CD8-positive, alpha-beta memory T cell (primary cell): ENCODE measurements at places on chromosomes 11 and 22. TPM values are rescaled to one million over a fixed set of nuclear protein-coding genes. Genes with fewer than 3 reads are reported as not detected.

- H3K27me3 ChIP-seq = no peaks in the 10 kb centered on the region
- DNase-seq = no peak
- H3K4me3 ChIP-seq = no peak overlapping the region
- H3K4me1 ChIP-seq = no peaks in the 10 kb centered on the region
- H3K27ac ChIP-seq = no peak overlapping the region
These were observed 41.0 kb downstream of the C11orf58 start for GRCh38 chr11:16779436-16779835.

GRCh38 chr11:55956521-55956920 is 13.2 kb downstream of the OR10AG1 start:
- no peaks in the 10 kb centered on the region for H3K27me3 ChIP-seq
- no peak overlapping the region for H3K27ac ChIP-seq
- DNase-seq = no peak
- H3K4me3 ChIP-seq = no peak overlapping the region
- H3K4me1 ChIP-seq = no peaks in the 10 kb centered on the region

Gene MYBPC3
- polyA plus RNA-seq = not detected

DNA sequence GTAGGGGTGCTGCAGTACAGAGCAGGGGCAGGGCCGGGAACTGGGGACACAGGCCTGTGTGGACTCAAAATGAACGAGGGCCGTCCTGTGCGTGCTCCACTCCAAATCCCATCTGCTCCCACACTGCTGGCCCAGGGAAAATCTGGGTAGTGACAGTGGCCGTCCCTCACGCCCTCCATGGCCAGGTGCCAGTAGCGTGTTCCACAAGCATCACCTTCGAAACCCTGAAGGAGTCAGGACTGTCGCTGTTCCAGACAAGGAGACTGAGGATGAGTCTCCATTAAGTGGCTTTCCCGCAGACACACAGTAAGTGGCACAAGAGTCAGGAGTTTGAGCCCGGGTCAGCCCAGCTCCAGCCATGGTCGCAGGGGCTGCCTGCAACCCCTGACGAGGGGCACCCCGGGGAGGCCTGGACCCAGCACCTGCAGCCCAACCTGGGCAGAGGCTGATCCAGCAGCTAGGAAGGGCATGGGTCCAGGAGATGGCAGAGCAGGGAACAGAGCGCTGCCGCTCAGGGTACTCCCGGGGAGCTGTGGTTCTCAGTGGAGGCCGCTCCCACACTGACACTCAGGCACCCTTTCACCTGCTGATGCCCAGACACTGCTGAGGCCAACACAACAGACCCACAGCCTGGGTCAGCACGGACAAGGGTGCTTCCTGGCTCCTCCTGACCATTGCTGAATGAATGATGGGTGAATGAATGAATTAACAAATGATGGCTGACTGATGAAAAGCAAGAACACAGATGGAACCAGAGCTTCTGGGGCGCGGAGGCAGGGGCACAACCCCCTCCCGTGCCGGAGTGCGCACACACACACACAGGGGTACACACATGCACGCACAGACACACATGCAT is 35.3 kb downstream of the IGF2 start:
- DNase-seq = no peak
- H3K4me1 ChIP-seq = no peaks in the 10 kb centered on the region

Gene ENTHD1
- 0.16 TPM for polyA plus RNA-seq

DNA sequence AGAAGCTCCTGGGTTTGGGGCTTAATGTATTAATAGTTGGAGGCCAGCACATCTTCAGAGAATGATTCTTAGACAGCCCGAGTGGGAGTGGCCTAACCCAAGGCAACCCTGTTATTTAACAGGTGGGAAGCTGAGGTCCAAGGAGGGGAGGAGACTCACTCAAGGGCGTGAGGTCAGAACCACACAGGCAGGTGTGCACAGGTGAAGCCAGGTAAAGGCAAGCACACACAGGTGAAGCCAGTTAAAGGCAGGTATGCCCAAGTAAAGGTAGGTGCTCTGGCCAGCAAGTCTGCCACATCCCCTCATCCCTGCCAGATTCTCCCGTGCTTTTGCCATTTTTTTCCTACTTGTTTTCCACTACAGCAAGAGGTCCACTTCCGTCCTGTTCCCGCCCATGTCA is 2.9 kb upstream of the SHANK2 start:
- no peak overlapping the region for H3K4me3 ChIP-seq
- no peaks in the 10 kb centered on the region for H3K4me1 ChIP-seq
- H3K27me3 ChIP-seq = peaks cover 17% of the 10 kb centered on the region
- no peak overlapping the region for H3K27ac ChIP-seq

DNA sequence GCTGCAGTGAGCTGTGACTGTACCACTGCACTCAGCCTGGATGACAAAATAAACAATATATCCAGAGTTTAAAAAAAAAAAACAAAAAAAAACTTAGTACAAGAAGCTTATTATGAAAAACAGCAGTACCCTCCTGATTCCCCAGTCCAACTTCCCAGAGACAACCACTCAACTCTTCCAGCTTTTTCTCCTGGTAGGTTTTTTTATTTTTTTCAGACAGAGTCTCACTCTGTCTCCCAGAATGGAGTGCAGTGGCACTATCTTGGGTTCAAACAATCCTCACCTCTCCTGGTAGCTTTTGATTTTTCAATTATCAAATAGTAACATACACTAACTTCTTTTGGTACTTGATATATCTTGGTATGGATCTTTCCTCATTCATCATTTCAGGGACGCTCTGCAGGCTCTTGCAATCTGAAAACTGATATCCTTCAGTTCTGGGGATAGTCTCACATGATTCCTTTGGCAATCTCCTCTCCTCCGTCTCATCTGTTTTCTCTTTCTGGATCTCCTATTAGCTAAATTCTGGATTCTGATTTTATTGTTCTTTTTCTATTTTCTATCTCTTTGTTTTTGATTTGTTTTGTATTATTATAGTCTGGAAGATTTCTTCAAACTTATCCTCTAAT is 44.9 kb downstream of the ALG9 start:
- DNase-seq = no peak
- no peaks in the 10 kb centered on the region for H3K27me3 ChIP-seq
- H3K36me3 ChIP-seq = peaks cover 14% of the 10 kb centered on the region
- no peak overlapping the region for H3K4me3 ChIP-seq

Gene TAGLN
- 0.35 TPM for polyA plus RNA-seq

Gene TSPAN18
- 15.1 TPM for polyA plus RNA-seq

DNA sequence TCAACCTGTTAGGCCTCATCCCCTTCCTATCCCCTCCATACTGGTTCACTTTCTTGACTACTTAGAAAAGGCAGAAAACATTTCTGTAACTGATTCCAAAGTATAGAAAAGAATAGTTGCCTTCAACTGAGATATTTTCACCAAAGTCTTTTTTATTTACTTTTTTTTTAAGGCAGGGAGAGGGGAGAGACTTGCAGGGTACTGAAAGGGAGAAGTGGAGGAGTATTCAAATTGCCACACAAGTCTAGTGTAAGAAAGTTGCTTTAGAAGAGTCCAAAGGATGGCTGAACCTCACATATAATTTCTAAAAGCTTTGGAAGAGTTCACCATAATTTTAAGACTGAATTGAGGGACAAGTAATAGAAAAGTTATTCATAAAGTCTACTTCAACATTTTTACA is 6.3 kb downstream of the PHF21A start:
- no peak for DNase-seq
- peaks cover 39% of the 10 kb centered on the region for H3K4me1 ChIP-seq
- no peaks in the 10 kb centered on the region for H3K36me3 ChIP-seq
- no peak overlapping the region for H3K4me3 ChIP-seq
